Stimulated activated CD4-positive, alpha-beta T cell treated with anti-CD3 and anti-CD28 coated beads, Interleukin-4, amount 100 ng/mL, for 4 hours (primary cell): ENCODE measurements at places on chromosomes 5 and 9.

- DNase-seq: no peak
These were observed 83.8 kb downstream of the TRIO start for GRCh38 chr5:14226992-14227391.

GRCh38 chr5:1415059-1415425 lies 30.2 kb downstream of the SLC6A3 start:
- DNase-seq: no peak

DNA sequence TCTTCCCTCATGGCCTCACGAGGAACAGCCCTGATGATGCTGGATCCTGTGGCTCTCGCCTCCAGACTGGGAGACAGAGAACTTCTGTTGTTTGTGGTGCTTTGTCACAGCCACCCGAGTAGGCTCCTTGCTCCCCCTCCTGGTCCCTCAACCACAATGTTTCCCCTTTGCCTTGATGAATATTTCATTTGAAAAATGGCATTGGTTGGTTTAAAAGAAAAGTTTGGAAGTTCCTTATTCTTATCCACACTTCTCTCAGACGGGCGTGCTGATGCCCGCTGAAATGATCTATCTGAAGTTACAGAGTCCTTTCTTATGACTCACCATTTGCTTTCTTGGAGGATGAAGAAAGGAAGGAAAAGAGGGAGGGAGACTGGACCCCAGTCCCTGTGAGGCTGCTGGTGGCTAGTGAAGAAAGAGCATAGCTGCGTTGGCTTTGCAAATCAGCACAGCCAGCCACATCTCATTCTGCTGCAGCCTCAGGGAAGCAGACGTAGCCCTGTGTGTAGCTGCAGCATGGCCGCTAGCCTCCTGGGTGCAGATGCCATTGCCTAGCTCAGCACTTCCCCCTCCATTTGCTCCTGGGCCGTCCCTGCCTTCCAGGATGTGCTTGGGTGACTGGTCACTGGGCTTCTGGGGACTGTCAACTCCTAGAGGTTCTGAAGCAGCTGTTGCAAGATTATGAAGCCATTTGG lies 185.9 kb downstream of the ERCC6L2 start:
- DNase-seq: peak; percentile 53

GRCh38 chr5:14442536-14442935 lies 139.1 kb upstream of the OTULINL start:
- DNase-seq: no peak

GRCh38 chr9:128026255-128026772 lies 40.8 kb downstream of the NAIF1 start:
- DNase-seq: peak; percentile 81

GRCh38 chr5:60382716-60383115 lies 317.2 kb downstream of the DEPDC1B start:
- no peak for DNase-seq

DNA sequence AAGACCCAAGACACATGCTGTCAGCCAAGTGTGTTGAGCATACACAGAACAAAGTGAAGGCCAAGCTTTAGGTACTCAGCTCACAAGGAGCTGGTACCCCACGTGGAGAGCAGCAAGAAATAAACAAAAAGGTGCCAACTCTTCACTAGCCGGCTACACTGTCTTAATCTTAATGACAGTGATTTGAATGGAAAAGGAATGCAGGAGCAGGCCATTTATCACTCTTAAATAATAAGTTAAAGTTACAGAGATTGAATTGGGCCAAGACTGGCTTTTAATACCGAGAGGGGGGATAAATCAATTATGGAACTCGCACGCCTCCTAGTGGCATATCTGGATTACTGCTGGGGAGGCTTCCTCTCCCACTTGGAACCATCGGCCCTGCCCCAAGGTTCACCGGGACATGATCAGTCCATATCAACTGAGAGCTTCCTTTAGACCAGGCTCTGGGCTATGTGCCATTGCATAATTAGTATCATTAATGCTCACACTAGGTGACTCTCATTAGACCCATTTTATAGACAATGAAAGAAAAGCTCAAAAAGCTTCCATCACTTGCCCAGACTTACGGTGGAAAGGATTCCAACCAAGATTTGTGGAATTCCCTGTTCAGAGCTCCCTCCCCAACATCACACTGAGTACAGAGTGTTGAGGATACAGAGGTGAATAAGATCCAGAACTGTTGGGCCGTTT lies 94.0 kb downstream of the ACTL7B start:
- no peak for DNase-seq

GRCh38 chr5:147095740-147096139 lies 139.1 kb upstream of the STK32A start:
- DNase-seq: no peak

GRCh38 chr5:138514021-138514420 lies 29.0 kb downstream of the ETF1 start:
- no peak for DNase-seq

DNA sequence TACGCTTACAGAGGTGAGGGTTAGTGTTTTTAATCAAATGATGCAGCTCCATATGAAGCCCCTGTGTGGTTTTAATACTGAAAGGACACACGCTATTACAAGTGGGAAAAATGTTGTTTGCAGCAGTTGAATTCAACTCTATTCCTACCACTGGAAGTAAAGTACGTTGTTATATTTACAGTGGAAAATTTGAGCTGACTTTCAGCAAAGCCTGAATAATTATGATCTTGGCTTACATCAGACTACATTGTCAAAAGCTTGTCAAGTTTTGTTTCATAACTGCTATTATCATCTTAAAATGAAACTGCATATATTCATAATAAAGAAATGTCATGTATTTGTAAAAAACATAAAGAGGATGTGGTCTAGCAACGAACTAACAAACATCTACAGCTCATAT lies 818.5 kb downstream of the SEMA5A start:
- no peak for DNase-seq

DNA sequence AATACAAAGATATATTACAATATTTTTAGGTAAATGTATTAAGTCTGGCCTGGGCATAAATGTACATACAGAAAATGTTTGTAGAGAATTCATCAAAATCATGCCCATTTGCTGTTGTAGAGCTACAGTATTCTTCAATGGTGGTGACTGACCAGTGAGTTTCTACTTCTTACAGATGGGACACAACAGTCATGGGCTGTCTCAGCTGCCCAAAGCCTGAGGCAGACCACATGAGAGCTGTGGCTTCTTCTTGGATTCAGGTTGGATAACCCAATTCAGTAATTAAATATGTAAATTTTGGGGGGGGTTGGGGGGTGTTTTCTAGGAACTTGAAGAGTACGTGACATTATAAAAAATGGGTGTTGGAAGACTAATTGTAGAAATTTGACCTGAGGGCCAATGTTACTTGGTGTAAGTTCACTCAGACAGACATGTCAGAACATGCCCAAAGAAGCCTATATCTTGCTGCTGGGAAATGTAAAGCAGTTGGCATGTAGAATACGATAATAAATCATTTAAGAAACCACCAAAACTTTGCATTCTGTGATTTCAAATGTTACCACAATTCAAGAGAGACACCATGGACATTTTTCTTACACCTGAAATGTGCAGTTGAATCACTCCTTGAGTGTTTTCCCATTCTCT lies 17.9 kb downstream of the STARD4 start:
- DNase-seq: no peak

- DNase-seq: peak; percentile 23
These were observed 902 bp downstream of the HABP4 start for GRCh38 chr9:96450613-96451528.

DNA sequence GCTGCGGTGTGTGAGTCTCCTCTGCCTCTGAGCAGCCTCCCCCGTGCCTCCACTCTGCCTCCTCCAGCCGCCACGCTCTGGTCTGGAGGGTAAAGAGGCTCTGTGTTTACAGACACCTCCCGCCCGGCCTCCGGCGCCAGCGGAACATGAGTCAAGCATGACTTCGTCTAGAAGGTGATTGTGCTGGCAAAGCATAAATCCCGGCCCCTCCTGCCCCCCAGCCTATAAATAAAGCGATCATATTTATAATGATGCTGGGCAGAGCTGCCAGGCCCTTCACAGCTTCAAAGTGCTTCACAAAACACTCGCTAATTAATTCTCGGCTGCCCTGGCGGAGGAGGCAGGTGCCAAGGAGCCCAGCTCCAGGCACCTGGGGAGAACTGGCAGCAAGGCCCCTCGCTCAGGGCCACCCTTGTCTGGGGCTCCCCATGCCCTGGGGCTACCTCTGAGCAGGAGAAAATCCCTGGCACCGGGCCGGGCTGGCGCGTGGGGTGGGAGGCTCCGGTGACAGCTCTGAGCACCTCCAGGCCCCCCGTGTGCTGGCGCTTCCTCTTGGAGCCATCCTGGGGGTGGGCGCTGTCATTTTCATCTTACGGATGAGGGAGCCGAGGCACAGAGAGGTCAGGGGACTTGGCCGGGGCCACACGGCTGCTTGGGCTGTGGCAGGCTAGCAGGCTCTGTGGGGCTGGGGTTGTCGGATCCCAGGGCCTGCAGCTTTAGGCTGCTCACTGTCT lies 87.8 kb downstream of the RXRA start:
- DNase-seq: no peak

GRCh38 chr9:123871781-123872180 lies 58.1 kb downstream of the DENND1A start:
- DNase-seq: no peak

GRCh38 chr5:39799242-39799641 lies 374.5 kb upstream of the DAB2 start:
- no peak for DNase-seq

GRCh38 chr9:6052293-6052919 lies 37.0 kb upstream of the RANBP6 start:
- DNase-seq: no peak

GRCh38 chr5:4833104-4833738 lies 306.9 kb upstream of the ADAMTS16 start:
- no peak for DNase-seq

- DNase-seq: no peak
These were observed 255.8 kb downstream of the ROR2 start for GRCh38 chr9:91694081-91694870.

GRCh38 chr5:131883984-131884383 lies 61.5 kb downstream of the MEIKIN start:
- DNase-seq: no peak

DNA sequence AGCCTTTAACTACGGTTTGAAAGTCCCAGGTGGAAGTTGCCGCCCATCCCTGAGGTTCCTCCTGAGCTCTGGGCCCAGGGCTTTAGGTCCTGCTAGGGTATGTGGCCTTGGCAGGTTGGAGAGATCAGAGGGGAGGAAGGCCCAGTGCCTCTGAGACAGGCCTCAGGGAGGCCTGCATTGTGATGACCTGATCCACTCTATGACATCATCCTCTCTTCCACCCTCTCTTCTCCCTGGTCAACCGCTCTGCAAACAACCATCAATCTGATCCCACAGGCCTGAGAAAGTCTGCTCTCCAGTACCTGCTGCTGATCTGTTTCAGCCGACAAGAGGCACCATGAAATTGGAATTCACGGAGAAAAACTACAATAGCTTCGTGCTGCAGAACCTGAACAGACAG lies at the start of gene CCIN:
Gene CCIN, plus strand, starts transcription at position 223 of the 400 bp plus-strand sequence. Its CDS starts 115 bp downstream, at position 338.
- DNase-seq: no peak

- no peak for DNase-seq
These were observed 11.1 kb upstream of the CTSL start for GRCh38 chr9:87714819-87715218.

- DNase-seq: no peak
These were observed 60.3 kb upstream of the NEK6 start for GRCh38 chr9:124197177-124198095.

DNA sequence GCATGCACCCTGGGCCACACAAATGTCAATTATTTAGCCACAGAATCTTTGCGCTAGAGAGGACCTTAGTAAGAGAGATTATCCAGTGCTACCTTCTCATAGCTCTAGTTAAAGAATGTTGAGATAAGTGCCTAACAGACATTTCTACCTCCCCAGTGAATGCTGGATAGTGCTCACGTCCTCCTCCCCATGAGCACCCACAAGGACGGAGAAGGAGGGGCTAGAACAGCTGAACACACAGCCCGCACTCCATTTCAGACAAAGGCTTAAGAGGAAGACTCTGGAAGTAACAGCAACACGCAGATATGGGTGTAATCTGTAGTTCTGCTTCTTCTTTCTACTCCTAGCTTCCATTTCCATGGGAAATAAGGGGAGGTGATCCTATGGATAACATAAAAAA lies 120.5 kb downstream of the FEM1C start:
- no peak for DNase-seq

- DNase-seq: no peak
These were observed 732 bp downstream of the GBGT1 start for GRCh38 chr9:133162861-133163503.

GRCh38 chr5:80686757-80687156 lies 32.0 kb upstream of the DHFR start:
- DNase-seq: no peak

- no peak for DNase-seq
These were observed 11.1 kb downstream of the CNTFR start for GRCh38 chr9:34578241-34579103.

DNA sequence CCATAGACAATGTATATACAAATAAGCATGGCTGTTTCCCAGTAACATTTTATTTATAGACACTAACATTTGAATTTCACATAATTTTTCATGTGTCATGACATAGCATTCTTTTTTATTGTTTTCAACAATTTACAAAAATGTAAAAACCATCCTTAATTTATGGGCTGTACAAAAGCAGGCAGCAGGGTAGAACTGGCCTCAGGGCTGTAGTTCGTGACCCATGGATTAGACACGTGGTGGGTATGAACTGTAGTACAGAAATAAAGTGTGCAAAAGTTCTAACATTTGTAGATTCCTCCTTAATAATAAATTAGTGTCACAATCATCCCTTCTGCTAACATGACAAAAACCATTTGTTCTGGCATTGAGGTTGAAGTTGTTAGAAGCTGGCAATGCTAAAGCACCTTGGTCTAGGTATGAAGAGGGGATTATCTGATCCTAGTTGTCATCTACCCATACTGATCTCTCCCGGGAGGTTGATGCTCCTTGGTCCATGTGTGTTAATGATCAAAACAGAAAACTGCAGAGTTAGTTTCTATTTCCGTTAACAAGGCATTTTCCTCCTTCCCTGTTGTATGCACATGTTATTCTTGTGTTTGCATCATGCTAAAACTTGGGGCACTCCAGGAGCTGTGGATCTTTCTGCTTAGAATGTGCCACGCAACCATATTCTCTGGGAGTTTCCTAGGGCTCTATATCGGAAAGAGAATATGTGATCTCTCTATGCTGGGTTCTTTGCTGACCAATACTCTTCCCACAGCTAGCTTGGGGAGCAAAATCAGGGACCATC lies 917.6 kb downstream of the TLE1 start:
- no peak for DNase-seq

GRCh38 chr9:115423646-115424045 lies 305.7 kb upstream of the TNC start:
- DNase-seq: no peak

- no peak for DNase-seq
These were observed 124.3 kb upstream of the SLC24A2 start for GRCh38 chr9:19913151-19913550.

DNA sequence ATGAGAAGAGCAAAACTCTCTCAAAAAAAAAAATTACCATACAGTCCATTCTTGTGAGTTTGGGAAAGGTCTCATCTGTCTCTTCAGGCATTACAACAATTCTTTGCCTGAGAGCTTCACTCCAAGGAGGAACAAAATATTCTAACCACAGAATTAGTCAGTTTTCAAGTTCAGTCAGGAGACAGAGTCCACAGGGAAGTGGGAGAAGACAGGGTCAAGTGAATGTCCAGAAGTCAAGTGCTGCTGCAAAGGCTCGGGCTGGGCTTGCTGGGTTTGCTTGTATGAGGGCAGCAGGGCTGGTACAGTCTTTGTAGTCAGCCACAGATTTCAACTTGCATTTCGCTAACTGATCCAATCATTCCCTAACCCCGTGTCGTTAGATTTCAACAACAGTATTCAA lies 17.6 kb upstream of the HEXB start:
- DNase-seq: no peak
